CD4-positive, alpha-beta T cell treated with Interleukin-1 beta for 1 hour (primary cell): ENCODE measurements at places on chromosomes 16 and 17.

DNA sequence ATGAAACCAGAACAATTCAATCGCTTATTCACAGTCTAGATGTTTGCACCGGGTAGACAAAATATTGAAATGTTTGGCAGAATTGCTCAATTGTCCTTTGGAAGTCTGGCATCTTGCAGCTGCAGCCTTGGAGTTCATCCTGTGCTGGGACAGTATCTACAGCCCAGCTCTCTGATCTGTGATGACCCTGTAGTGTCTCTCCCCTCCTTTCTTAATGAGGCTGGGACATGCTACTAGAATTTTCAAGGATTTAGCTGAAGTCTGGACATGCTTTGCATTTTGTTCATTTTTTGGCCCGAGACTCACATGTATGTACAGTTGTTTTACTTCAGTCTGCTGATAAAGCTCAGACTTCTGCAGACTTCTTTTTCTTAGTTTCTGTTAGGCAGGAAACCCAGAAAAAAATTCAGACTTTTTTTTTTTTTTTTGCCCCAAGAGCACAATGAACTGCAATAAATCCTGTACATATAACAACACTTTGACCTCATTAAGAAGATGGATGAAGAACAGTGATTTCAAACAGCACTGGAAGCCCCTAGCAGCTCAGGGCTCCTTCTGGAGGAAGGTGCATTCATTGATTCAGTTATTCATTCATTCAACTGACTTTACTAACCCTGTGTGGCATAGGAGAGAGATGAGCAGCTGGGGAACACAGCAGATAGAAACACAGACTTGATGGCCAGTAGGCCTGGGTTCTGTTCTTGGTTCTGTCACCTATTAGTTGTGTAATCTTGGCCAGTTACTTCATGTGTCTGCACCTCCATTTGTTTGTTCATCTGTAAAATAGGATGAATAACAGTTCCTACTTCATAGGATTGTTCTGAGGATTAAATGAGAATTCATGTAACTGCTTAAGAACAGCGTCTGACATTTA lies 210.0 kb downstream of the MAP2K4 start:
- DNase-seq, result no peak

- no peak for DNase-seq
These were observed 499.4 kb upstream of the HSBP1 start for GRCh38 chr16:83308414-83308813.

GRCh38 chr17:82655523-82655922 lies 7.3 kb upstream of the WDR45B start:
- DNase-seq, result no peak

DNA sequence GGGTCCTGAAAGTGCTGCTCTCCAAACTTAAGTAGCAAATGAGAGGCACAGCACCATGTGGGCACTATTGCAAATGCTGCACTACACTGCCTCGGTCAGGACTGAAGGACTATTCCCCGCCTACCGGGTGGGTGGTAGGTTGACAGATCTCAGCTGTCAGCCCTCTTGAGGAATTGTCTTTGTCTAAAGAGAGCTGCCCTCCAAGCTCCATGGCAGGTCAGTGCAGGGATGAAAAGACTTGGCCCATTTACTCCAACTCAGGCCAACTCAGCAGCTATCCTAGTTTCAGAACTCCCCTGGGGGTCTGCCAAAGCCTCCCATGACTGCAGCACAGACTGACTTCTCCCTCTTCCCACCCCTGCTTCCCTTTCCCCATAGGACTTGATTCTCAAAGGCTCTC lies 3.4 kb upstream of the PDZD9 start:
- DNase-seq, result no peak

DNA sequence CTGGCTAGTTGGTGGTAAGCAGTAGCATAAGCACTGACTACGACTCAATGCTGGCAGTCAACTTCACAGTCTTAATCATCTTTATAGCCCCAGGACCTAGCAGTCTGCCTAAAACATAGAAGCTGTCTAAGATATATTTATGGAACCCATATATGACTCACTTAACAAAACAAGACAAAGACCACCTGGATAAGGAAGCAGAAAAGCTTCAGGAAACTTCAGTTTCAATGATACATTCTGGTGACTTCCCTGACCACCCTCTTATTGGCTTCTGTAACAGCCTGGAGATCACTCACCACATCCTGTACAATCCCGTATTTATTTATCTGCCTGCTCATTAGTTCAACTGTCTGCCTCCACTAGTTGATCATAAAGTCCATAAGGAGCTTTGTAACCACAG lies 95.5 kb downstream of the PMP22 start:
- DNase-seq, result no peak
